ENCODE measurements at places on chromosomes 4 and X.

- no peak overlapping the region for H3K27ac ChIP-seq
- H3K36me3 ChIP-seq, result no peaks in the 10 kb centered on the region
- no peaks in the 10 kb centered on the region for H3K27me3 ChIP-seq
- no peak overlapping the region for H3K4me3 ChIP-seq
Observed at GRCh38 chrX:46653482-46653881, 79.9 kb downstream of the CHST7 start.

DNA sequence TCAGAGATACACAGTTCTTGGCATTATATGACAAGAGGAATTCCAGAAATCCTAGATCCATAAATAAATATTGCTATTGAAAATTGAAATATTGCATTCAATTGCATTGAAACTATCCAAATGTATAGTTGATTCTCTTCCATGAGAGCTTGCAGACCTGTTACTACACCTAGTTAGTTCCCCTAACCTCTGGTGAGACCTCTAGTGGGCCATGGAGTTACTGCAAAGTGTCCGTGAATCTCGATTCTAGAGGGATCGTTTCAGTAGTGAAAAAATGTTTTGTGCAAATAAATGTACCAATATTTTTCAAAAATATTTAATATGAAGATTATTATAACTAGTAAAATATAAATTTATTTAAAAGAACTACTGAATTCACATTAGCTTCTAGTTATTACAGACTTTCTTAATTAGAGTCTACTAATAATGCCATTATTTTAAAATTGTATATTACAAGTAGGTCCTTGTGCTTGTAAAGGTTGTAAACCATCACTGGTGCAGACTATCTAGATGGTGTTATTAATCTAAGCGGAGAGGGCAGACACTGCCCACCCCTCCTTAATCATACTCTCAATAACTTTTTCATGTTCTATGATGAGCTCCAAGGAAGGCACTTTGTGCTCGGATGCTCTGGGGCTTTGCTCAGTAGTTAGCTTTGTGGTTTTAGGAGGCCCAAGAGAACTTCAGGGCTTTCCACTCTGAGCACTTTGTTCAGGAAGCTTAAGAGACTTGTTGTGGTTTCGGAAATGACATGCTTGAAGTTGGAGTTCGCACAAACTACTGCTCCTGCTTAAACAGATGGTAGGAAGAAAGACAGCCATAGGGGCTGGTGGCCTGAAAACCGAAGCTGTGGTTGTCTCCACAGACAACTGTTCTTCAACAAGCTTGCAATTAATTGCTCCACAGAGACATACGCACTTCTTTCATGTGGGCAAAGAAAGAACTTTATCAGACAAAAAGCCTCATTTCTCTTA is 42.8 kb downstream of the IL21 start:
- peak; percentile 17 for DNase-seq
- H3K4me3 ChIP-seq, result no peak overlapping the region
- no peaks in the 10 kb centered on the region for H3K27me3 ChIP-seq
- no peaks in the 10 kb centered on the region for H3K4me1 ChIP-seq
- H3K27ac ChIP-seq, result no peak overlapping the region
- H3K36me3 ChIP-seq, result no peaks in the 10 kb centered on the region

GRCh38 chr4:155773196-155773800 is 14.5 kb downstream of the GUCY1B1 start:
- H3K36me3 ChIP-seq, result no peaks in the 10 kb centered on the region
- no peak overlapping the region for H3K27ac ChIP-seq
- no peak overlapping the region for H3K4me3 ChIP-seq
- no peak for DNase-seq

GRCh38 chr4:55318175-55319129 is 27.6 kb upstream of the SRD5A3 start:
- H3K4me3 ChIP-seq, result no peak overlapping the region
- no peak overlapping the region for H3K27ac ChIP-seq
- H3K4me1 ChIP-seq, result no peaks in the 10 kb centered on the region
- DNase-seq, result no peak
- no peaks in the 10 kb centered on the region for H3K27me3 ChIP-seq
- no peaks in the 10 kb centered on the region for H3K36me3 ChIP-seq

DNA sequence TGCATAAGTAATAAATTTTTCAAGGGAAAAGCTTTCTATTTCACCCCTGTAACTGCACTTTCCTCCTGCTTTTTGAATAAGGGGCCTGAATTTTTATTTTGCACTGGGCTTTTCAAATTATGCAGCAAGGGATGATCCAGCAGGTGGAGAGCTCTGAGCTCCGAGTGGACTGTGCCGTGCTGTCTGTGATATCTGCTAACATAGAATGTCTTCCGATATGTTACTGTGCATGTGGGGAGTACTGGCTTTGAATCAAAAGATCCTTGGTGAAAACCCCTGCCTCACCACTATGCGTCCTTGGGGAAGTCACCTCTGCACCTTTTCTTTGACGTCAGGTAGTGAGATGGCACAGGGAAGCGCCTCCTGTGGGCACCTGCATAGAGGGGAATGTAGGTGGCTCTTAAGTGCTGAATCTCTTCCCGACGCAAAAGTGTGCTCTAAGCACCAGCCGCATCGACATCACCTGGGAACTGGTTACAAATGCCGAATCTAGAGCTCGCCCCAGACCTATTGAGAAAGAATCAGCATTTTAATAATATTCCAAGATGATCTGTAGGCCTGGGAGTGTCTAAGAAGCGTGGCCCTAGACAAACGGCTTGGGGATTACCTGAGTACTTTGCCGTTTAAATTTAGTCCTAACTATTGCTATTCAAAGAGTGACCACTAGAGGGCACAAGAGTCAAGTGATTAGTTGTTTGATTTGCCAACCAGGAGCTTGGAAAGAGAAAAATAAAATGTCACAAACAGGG is 19.2 kb upstream of the WFS1 start:
- peaks cover 5% of the 10 kb centered on the region for H3K4me1 ChIP-seq
- DNase-seq, result no peak
- H3K4me3 ChIP-seq, result no peak overlapping the region
- no peaks in the 10 kb centered on the region for H3K36me3 ChIP-seq

GRCh38 chr4:8835521-8836365 is 35.9 kb downstream of the HMX1 start:
- peak; percentile 2 for DNase-seq
- H3K36me3 ChIP-seq, result no peaks in the 10 kb centered on the region
- H3K4me3 ChIP-seq, result no peak overlapping the region
- no peaks in the 10 kb centered on the region for H3K4me1 ChIP-seq
- H3K27me3 ChIP-seq, result no peaks in the 10 kb centered on the region
- no peak overlapping the region for H3K27ac ChIP-seq

GRCh38 chr4:6390356-6390755 is 82.1 kb downstream of the PPP2R2C start:
- H3K27ac ChIP-seq, result no peak overlapping the region
- no peaks in the 10 kb centered on the region for H3K27me3 ChIP-seq
- DNase-seq, result peak; percentile 44
- H3K4me1 ChIP-seq, result peaks cover 7% of the 10 kb centered on the region

GRCh38 chr4:110296892-110297291 is 98.5 kb upstream of the ELOVL6 start:
- H3K4me1 ChIP-seq, result no peaks in the 10 kb centered on the region
- DNase-seq, result no peak
- H3K4me3 ChIP-seq, result no peak overlapping the region
- H3K36me3 ChIP-seq, result no peaks in the 10 kb centered on the region
- H3K27ac ChIP-seq, result no peak overlapping the region

Measured in testis (tissue), 5 donors.